Activated CD8-positive, alpha-beta memory T cell treated with anti-CD3 and anti-CD28 coated beads, Interleukin-2, amount 50 U/mL, for 48 hours (primary cell): ENCODE measurements at places on chromosomes 4 and X.

DNA sequence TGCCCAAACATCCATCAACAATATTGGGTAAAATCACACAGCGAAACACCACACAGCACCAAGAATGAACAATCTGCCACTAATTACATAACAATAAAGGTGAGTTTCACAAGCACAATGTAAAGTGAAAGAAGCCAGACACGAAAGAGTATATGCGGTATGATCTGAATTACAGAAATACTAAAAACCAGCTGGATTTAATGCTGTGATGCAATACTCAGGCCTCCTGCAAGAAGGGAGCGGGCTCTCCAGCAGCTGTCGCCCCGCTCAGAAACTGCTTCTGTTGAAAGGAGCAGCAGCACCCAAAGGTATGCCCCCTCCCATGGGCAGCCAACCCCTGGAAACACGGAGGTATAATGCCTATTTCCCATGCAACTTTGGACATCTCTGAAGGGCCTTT, 77.0 kb downstream of the PAPSS1 start:
- no peak for DNase-seq

DNA sequence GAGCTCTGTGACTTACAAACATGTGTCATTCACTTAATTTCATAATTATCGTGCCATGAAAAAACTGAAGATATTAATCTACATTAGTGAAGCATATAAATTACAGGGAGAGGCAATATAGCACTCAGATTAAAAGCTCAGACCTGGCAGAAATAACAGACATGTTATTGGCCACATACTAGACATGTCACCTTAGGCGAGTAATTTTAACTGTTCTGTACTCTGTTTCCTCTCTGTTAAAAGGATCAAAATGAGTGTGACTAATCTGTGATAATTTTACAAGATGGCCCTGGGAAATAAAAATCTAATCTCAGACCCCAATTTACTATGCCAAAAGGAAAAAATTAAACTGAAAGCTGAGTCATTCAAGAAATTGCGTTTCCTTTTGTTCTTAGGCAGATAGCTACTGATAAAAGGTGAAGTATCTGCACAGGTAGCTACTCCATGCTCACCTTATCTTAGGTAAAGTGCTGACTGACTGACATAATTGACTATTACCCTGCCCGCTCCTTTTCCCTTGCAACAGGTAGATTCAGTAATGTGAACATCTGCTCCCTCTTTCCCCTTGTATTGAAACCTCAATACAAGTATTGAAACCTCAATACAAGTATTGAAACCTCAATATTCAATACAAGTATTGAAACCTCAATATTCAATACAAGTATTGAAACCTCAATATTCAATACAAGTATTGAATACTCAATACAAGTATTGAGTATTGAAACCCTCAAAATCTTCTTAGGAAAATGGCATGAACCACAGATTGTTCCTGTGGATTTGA, 33.2 kb downstream of the RELL1 start:
- no peak for DNase-seq

GRCh38 chrX:86039625-86040568, 7.5 kb downstream of the CHM start:
- no peak for DNase-seq

DNA sequence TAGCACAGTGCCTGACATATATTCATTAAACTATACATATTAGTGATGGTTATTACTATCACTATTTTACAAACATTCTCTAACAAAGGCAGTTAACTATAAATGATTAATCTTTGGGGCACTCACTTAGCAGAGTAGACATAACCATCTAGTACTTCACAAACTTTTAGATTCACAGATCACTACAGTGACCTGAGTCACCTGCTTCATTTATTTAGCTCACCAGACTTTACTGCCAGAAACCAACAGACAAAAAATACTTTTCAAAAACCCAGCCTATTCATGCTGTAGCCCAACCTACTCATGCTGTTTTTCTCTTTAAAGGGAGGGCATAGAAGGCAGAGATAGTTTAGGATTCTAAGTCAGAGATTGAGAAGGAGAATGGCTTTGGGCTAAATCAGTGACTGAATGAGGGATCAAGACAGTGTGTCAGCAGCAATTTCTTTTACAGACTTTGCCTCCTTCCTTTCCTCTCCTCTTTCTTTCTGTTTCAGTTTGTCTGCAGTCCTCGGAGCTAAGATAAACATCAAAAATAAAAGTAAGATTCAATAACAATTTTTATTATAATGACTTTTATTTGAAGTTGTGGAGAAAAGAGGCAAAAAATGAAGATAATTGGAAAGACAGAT, 34.7 kb upstream of the PDE5A start:
- DNase-seq: no peak
